ENCODE measurements at places on chromosomes 6 and 20. TPM values are rescaled to one million over a fixed set of nuclear protein-coding genes. Genes with fewer than 3 reads are reported as not detected.

The CLIC5 gene
- total RNA-seq, result 0.20 TPM

The NOX3 gene
- total RNA-seq, result not detected

DNA sequence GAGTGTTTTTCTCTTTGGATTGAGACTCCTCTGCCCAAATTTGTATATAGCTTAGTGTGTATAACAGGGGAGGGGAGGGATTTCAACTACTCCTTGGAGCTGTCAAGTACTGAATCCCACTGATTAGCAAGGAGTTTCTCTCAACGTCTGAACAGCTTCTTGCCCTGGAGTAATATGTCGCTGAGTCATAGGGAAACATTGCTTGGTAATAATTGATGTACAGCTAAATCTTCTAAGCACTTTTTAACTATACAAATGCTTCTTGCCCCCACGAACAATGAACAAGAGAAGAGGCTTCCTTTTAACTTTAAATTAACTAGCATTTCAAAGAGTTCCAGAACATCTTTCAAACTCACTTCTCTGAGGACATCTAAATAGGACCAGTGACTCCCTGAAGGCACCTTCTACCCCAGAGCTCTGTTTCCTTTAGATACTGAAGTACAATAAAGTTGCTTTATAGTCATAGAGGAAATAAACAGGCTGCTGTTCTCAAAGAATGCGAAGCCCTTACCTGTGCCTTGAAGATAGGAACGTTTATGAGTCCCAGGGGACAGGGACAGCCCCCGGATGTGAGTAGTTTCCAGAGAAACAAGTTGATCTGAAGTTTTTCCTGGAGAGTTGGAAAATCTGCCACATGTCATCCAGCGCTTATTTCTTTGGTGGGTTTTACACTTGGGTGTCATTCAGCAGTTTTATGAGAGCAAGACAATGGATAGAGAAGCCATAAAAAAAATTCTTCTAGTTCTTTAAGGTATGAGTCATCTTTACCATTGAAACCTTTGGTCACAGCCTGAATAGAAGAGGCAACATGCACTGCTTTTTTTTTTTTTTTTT, 462.5 kb upstream of the BTBD3 start:
- 0 out of 2 replicates have a peak overlapping the region, but pooled peaks have one; percentile 2 for H3K4me3 ChIP-seq
- H3K4me1 ChIP-seq, result peaks cover 62% of the 10 kb centered on the region
- DNase-seq, result peak; percentile 90
- H3K27me3 ChIP-seq, result no peaks in the 10 kb centered on the region

The AKAP12 gene
- 1,220 TPM for total RNA-seq

DNA sequence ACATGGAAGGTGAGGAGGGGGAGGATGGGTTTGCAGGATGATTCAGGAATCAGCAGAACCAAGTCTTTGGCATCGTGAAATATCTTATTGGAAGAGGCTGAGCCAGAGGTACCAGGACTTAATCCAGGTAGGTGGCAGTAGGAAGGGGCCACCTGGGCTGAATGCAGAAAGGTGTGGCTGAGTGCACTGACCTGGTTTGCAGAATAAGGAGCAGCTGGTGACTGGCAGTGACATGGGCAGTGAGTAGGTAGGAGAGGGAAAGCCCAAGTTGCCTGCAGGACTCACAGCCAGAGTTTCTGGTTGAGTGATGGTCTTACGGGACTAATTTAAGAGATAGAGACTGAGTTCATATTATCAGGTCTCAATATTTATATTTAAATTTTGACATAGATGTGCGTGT, 1.1 kb upstream of the PBOV1 start:
- H3K27ac ChIP-seq, result no peak overlapping the region
- H3K4me3 ChIP-seq, result no peak overlapping the region
- no peaks in the 10 kb centered on the region for H3K36me3 ChIP-seq
- no peak for DNase-seq
- H3K27me3 ChIP-seq, result no peaks in the 10 kb centered on the region

DNA sequence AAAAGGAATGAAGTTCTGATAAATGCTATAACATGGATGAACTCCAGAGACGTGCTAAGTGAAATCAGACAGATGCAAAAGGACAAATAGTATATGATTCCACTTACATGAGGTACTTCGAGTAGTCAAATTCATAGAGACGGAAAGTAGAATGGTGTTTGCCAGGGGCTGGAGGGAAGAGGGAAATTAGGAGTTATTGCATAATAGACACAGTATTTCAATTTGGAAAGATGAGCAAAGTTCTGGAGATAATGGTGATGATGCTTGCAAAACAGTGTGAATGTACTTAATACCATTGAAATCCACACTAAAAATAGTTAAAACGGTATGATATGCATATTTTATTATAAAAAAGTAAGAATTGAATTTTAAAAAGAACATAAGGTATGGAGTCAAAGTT, 84.9 kb upstream of the STXBP5 start:
- no peaks in the 10 kb centered on the region for H3K36me3 ChIP-seq
- no peak overlapping the region for H3K4me3 ChIP-seq
- H3K4me1 ChIP-seq, result no peaks in the 10 kb centered on the region
- DNase-seq, result no peak

The KAT14 gene
- 11.4 TPM for total RNA-seq

The SLC17A9 gene
- total RNA-seq, result 37.6 TPM

GRCh38 chr6:593139-593906, 63.6 kb downstream of the HUS1B start:
- no peak overlapping the region for H3K27ac ChIP-seq
- 0 out of 2 replicates have a peak, but pooled peaks cover 5% of the 10 kb centered on the region for H3K36me3 ChIP-seq
- no peaks in the 10 kb centered on the region for H3K27me3 ChIP-seq
- peak; percentile 44 for DNase-seq
- no peaks in the 10 kb centered on the region for H3K4me1 ChIP-seq
- no peak overlapping the region for H3K4me3 ChIP-seq

DNA sequence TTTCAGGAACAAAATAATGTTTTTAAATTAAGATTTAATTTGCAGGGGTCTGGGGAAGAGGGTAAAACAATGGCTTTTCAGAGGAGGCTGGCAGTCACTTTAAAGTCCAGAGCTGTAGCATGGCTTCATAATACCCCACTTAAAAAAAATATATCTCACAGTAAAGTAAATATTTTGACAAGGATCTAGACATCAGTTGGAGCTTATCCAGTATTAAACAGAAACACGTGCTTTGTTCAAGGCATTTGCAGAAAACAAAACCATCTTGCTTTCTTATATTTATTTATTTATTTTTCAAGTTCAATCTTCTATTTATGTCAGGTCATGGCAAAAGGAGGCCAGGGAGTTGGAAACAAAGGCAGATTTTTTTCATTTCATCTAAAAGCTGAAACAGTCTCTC, 53.3 kb upstream of the PRL start:
- no peaks in the 10 kb centered on the region for H3K36me3 ChIP-seq
- H3K4me3 ChIP-seq, result no peak overlapping the region
- DNase-seq, result no peak
- H3K4me1 ChIP-seq, result no peaks in the 10 kb centered on the region
- H3K27ac ChIP-seq, result no peak overlapping the region
- H3K27me3 ChIP-seq, result no peaks in the 10 kb centered on the region

DNA sequence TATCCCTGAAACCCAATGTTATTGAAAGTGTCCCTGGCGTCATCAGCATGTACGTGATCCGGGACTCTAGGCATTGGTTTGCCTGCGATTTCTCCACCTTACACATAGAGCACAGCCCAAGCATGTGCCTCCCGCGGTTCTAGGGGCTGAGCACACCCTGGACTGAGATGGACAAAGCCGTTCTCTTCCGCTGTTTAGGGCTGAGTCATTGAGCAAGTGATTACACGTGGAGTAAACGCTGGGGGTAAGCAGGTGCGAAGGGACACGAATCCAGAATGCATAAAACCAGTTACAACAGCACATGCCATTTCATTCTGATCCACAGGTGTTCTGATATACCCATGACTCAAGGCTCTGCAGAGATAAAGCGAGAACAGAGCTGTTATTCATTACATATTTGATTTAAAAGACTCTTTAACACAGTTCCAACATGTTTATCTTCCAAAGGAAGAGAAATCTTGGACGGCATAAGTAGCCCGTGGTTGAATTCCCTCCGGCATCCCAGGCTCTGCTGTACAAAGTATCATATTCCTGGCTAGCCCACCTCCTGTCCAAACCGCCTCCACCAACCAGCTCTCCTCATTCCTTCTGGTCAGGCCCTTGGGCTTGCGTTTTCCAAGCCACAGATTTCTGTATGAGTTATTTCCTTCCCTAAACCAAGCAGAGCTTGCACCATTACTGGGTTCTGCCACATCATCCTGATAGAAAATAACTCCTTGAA, 36.1 kb upstream of the THBS2 start:
- H3K27me3 ChIP-seq, result no peaks in the 10 kb centered on the region
- no peaks in the 10 kb centered on the region for H3K36me3 ChIP-seq
- no peak overlapping the region for H3K27ac ChIP-seq
- no peak overlapping the region for H3K4me3 ChIP-seq

DNA sequence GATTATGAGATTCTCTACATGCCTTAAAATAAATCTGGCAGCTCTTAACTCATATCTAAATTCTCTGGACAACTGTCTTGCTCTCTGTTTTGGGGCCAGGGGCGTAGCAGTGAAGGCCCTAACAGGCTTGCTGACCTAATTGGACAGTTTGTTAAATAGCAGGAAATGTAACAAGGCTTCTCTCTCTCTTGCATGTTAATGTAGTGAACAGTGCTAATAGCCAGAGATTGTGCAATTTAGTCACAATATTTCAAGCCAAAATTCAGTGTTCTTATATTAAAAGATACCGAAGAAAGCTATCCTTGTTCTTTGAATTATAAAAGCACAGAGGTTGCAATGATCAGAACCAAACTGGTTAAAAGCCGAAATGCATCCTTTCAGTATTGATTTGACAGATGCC, 3.0 kb downstream of the PPP1R3D start:
- no peak overlapping the region for H3K4me3 ChIP-seq
- DNase-seq, result no peak
- H3K27me3 ChIP-seq, result no peaks in the 10 kb centered on the region
- no peaks in the 10 kb centered on the region for H3K36me3 ChIP-seq
- H3K4me1 ChIP-seq, result peaks cover 2% of the 10 kb centered on the region

DNA sequence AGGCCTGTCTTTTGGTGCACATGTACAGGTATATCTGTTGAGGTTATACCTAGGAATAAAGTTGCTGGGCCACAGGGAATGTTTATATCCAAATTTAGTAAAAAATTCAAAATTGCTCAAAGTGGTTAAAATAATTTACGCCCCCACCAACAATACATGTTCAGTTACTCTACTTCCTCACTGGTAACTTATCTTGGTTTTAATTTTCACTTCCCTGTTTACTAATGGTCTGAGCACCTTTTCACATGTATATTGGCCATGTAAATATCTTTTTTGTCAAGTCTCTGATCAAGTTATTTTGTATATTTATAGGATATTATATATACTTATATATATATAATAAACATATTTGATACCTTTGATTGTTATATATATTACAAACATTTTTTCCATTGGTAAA, 9.7 kb downstream of the PDE7B start:
- H3K4me1 ChIP-seq, result no peaks in the 10 kb centered on the region
- no peak for DNase-seq
- no peaks in the 10 kb centered on the region for H3K27me3 ChIP-seq
- no peak overlapping the region for H3K4me3 ChIP-seq
- H3K27ac ChIP-seq, result no peak overlapping the region

GRCh38 chr6:33391278-33391921, at the start of gene KIFC1:
Gene KIFC1 (plus strand): TSS chr6:33391823. CDS start chr6:33391986, 163 bp downstream.
- peak within 1 kb of the TSS; percentile 87 for H3K4me3 ChIP-seq
- peaks cover 9% of the 10 kb centered on the region for H3K36me3 ChIP-seq
- peak; percentile 100 for DNase-seq
- H3K27me3 ChIP-seq, result no peaks in the 10 kb centered on the region
- H3K4me1 ChIP-seq, result peaks cover 28% of the 10 kb centered on the region
- peak within 1 kb of the TSS; percentile 87 for H3K27ac ChIP-seq

DNA sequence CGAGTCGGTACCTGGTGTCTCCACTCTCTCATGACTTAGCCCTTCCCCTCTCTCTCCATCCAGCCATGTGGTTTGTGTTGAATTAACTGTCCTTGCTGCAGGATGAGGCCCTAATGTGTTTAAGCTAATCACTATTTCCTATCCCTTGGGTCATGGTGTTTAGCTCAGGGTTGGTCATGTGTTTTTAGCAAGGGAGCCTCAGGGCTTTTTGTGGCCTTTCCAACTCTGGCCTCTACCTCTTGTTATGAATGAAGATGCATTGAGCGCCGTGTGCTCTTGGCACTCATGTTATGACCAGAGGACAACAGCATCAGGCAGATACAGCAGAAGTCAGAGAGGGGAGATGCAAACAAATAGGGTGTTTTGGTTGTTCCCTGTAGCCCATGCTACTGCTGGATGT, 674.2 kb upstream of the FLRT3 start:
- no peaks in the 10 kb centered on the region for H3K27me3 ChIP-seq
- no peak for DNase-seq
- H3K36me3 ChIP-seq, result no peaks in the 10 kb centered on the region

DNA sequence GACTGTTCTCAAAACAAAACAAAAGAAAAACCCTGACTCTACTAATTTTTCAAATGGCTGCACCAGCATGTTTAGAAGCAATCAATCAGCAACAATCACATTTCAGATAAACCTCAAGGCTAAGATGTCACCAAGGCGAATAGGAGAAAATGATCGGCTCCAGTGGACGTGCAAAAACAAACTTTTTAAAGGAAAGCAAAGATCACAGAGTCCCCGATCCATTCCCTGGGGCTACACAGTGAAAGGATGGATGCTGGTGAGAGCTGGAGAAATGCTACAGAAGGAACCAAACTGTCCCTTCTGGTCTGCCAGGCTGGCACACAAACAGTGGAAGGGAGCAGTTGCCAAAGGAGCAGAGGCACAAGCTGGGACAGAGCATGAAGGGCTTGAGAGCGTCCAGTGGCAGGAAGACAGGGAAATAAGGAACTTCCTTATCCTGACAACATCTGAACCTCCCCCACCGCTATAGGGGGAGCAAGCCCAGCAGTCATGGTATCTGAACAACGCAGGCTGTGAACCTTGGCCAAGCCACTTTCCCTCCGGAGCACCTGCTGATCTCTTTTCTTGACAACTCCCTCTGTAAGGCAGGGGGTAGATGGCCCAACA, 73.7 kb upstream of the HIVEP1 start:
- H3K36me3 ChIP-seq, result no peaks in the 10 kb centered on the region
- no peak overlapping the region for H3K4me3 ChIP-seq
- no peaks in the 10 kb centered on the region for H3K4me1 ChIP-seq
- no peaks in the 10 kb centered on the region for H3K27me3 ChIP-seq
- no peak overlapping the region for H3K27ac ChIP-seq

GRCh38 chr6:53139841-53140413, 8.7 kb downstream of the GCM1 start:
- no peaks in the 10 kb centered on the region for H3K36me3 ChIP-seq
- H3K4me3 ChIP-seq, result no peak overlapping the region
- no peak overlapping the region for H3K27ac ChIP-seq
- DNase-seq, result no peak
- H3K27me3 ChIP-seq, result no peaks in the 10 kb centered on the region

DNA sequence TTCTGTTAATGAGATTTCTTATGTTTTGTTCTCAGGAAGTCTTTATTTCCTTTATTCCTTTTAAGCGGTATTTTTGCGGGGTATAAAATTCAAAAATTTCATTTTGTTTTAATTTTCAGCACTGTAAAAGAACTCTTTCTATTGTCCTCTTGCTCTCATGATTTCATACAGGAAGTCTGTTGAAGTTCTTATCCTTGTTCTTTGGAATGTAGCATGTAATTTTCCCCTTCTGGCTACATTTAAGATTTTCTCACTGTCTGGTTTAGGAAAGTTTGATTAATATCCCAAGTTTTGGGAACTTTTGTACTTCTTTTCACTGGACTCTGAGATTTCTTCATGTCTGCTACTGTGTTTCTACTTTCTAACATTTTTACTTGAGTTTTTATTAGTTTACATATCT, 581.4 kb upstream of the GJE1 start:
- no peak for DNase-seq
- H3K4me3 ChIP-seq, result no peak overlapping the region

All from HCT116 (cell line).